ENCODE measurements at places on chromosomes 3 and 15.

DNA sequence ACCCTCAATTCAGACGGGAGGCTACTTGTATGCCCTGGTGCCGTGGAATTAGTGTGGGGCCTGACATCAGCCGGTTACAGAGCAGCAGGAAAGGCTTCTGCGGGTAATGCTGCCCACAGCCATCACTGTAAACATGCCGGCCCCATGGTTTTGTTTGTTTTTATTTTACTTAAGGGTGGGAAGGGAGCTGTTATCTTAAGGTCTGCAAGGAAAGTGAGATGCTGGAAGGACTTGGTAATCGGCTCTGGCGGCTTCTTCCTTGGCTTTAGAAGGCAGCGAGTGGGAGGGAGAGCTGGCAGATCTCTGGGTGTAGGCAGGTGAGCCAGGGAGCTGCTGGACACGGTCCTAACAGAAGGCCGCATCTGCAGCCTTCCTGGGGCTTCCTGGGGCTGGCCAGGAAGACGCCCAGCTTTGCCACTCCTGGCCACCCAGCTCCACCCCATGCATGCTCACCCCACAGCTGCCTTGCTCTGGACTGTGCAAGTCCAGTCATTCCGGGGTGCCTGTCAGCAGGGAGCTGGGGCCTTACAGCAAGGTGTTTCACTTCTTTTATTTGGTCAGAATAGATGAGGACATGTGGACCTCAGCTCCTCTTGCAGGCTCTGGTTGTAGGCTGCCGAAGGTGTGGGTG is 54.1 kb upstream of the FURIN start:
- no peak for DNase-seq

DNA sequence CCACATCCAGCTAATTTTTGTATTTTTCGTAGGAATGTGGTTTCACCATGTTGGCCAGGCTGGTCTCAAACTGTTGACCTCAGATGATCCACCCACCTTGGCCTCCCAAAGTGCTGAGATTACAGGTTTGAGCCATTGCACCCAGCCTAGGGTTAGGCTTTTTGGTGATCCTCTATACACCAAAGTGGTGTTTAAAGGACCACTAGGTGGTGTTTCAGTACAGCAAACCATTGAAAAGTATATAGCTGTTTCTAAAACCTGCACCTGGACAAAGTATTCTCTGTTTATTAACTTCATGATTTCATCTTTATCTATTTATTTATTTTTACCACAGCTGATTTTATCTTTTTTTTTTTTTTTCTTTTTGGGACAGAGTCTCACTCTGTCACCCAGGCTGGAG is 68.4 kb downstream of the MINDY2 start:
- no peak for DNase-seq

GRCh38 chr3:13876451-13877100 is 3.3 kb downstream of the WNT7A start:
- no peak for DNase-seq

DNA sequence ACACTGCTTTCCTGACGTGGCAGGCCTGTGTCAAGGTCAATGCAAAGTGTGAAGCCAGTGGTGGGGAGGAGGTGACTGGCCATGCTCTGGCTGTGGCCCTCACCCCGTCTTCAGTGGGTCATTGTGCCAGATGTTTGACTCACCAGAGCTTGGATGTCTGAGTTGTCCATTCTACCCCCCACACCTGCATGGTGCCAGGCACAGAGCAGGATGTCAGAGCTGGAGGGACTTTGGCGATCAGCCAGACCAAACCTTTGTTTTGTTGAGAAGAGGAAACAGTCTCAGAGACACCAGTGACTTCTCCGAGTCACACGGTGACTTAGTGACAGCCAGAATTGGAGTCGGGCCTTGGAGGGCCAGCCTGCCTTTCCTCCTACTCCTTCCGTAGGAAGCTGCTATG is 49.5 kb downstream of the SMAD6 start:
- DNase-seq, result no peak

DNA sequence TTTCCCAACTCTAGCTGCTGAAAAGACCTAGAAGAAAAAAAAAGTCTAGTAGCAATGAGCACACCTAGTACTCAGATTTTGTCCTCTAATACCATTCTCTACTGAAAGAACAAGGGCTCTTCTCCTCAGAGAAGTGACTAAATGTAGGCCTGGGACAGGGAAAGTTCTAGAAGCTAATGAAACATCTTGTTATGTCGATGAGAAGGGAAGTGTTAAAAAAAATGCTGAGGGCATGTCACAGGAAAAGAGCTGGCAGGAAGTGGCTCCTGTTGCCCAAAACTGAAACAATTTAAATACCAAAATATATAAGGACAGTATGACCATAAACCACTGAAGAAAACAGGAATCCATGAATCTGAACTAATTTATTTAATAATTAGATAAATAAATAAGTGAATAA is 581.4 kb upstream of the TBL1XR1 start:
- no peak for DNase-seq

- peak; percentile 13 for DNase-seq
These were observed 7.9 kb upstream of the EOMES start for GRCh38 chr3:27729748-27730611.

DNA sequence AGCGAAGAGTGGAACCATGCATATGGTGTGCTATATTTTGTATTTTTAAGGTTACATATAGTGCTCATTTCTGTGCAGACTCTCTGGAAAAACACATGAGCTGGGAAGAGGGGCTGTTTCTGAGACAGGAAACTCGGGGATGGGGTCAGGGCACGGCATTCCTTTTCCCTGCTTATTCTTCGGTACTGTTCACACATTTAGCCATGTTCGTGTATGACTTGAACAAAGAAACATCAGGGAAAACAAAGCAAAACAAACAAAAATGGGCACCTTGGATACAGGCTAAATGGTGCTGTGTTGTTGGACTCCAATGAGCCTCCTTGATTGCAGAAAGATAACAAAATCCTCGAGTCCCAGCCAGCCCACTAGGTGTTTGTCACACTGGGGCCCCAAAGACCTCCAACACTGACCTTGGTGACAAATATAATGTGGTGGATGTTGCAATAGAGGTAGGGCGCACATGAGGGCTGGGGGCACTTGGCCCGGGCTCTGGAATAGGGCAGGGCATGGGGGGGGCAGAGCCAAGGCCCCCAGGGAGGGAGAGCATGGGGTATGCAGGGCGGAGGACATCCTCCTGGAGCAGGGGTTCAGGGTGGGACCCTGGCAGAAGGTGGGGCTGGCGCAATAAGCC is 19.3 kb downstream of the DNASE1L3 start:
- DNase-seq, result no peak

DNA sequence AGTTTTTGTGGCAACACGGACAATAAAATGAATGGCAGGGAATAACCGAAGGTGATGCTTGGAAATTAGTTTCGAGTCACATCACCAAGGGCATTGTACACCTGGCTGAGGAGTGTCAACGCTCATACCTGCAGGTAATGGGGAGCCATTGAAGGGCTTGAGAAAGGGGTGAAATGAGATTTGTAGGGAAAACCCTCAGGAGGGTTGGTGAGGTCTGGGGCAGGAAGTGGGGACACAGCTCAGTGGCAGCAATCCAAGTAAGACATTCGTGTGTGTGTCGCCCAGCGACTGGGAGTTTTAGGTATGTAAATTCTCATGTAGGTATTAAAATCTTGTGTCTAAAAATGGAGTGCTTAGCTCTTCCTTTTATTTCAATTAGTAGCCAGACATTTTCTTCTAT is 14.3 kb downstream of the PARP14 start:
- DNase-seq, result no peak

- peak; percentile 31 for DNase-seq
These were observed 62.5 kb upstream of the SKOR1 start for GRCh38 chr15:67762610-67763368.

GRCh38 chr3:38577371-38578080 is 72.0 kb downstream of the SCN5A start:
- DNase-seq, result no peak

- DNase-seq, result no peak
These were observed 59.5 kb upstream of the TMEM115 start for GRCh38 chr3:50418850-50419249.

DNA sequence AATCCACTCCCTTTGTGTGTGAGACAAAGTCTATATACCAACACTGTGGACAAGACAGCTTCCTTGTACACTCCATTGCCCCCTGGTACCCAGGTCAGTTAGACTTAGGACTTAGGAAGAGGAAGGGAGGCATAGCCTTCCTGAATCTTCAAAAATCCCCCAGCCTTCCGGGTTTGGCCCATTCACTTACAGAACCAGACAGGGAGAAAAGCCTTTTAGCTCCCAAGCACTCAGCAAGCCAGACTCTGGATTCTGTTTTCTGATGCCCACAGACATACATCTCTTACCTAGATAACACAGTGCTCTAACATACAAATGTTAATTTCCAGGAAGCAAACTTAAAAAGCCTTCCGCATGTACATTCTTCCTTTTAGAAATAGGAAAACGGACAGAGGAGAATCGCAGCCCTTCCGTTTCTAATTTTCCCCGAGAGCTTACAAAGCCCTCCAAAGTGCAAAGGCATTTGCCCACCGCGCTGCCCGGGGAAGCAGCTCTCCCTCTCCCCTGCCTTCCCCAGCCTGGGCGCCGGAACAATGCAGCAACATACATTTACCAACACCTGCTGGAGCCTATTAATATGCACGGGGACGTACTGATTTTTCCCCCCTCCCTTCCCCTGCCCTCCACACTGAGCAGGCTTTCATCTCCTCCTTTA is 442.0 kb downstream of the MAGI1 start:
- peak; percentile 55 for DNase-seq

DNA sequence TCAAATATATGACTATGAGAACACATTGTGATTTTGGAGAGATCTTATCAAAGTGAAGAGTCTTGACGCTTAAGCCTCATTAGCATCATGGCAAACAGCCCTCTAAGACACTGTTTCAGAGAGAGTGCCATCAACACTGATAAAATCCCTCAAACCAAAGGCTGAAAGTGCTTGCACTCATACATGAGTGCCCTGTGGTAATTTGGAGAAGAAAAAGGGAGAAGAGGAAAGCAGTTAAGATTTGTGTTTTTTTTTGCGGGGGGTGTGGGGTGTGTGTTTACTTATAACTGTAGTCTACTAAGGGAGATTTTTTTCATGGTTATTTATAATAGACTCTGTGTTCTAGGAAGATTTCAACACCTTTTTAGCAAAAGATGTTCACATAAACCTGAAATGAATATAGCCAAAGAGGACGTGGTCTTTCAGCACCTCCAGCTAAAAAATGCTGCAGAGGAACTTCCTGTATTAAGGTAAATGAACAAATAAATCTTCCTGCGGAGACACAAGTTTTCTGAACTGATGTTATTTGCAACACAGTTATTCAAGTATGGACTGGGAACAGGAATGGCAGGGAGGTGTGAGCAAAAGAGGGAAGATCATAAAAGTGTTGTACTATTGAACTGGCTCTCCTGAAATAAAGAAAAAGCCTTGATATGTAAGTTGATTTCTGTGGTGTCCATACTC is 81.9 kb upstream of the TGFBR2 start:
- no peak for DNase-seq

DNA sequence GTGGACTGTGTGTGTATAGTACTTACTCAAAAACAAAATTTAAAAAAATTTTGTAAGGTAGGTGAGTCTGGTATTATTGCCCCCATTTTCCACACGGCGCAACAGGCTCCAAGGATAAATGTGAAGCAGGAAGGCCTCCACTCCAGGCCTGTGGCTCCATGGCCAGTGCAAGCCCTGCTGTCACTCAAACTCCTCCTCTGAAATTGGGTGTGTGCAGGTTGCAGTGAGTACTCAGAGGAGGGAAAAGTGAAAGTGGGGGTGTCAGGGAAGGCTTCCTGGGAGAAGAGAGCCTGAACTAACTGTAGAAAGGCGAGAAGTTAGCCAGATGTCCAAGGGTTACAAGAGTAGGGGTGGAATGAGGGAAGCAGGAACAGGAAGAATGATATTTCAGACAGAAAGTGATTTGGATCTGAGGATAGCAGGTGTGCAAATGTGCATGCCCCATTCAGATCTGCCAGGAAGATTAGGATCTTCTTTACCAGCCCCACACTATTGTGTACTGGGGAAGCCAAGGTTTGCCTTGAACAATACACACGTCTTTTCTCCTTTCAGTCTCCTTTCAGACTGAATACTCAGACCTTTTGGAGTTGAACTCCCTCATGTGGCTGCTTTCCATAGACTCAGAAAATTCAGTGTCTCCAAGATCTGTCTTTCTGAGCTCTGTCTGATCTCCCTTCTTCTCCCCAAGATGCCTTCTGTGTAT is 48.7 kb upstream of the RYK start:
- peak; percentile 38 for DNase-seq

DNA sequence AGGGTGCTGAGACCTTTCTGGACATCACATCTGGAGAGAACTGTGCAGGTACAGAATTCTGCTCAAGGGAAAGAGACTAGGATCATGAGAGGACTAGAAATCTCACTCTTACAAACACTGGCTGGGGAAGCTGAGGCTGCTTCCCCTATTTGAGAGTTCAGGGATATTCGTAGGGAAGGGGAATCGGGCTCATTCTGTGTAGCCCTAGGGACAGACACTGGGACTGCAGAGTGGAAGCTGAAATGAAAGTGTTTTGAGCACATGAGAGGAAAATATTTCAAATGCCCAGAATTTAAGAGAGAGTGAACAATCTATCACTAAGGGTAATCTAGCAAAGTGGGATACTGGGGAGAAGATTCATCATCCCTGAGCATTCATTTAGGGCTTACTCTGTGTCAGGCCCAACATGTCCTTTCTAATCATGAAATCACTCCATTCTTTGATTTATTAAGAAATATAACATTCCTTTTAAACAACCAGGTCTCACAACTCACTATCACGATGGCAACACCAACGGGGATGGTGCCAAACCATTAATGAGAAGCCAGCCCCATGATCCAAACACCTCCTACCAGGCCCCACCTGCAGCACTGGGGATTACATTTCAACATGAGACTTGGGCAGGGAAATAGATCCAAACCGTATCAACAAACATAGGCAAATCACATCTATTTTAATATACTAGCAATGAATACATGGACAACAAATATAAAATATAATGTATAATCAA is 63.0 kb downstream of the CPN2 start:
- DNase-seq, result no peak

GRCh38 chr15:63504979-63505841 is 817 bp downstream of the USP3 start:
- DNase-seq, result peak; percentile 67

- no peak for DNase-seq
These were observed 55.2 kb downstream of the OSTN start for GRCh38 chr3:191254098-191254873.

- DNase-seq, result no peak
These were observed 577.5 kb upstream of the NECTIN3 start for GRCh38 chr3:110494093-110494490.

- DNase-seq, result no peak
These were observed 5.6 kb downstream of the HLTF start for GRCh38 chr3:149080699-149081091.

DNA sequence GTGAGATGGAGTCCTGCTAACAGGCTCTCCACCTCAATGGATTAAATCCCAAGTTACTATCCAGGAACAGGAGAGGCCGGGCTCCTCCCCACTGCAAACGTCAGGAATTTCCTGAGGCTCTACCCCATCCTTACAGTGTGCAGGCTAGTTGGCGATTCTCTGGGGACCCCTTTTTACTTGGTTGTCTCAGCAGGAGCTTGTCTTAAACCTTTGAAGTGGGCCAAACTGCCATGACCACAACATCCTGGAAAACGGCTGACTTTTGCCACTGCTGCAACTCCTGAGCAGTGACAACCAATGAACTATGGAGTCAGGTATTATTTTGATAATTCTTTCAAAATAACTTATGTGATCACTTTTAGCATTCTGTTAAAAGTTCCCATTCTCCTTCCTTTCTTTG is 440.9 kb upstream of the CCDC54 start:
- DNase-seq, result no peak

- no peak for DNase-seq
These were observed 211.4 kb upstream of the EPHA3 start for GRCh38 chr3:88896026-88896425.

- no peak for DNase-seq
These were observed 70.2 kb upstream of the CD96 start for GRCh38 chr3:111471831-111472230.

- no peak for DNase-seq
These were observed 159.5 kb downstream of the C3orf70 start for GRCh38 chr3:184993394-184993793.
